ENCODE measurements at places on chromosomes 12 and 14.

DNA sequence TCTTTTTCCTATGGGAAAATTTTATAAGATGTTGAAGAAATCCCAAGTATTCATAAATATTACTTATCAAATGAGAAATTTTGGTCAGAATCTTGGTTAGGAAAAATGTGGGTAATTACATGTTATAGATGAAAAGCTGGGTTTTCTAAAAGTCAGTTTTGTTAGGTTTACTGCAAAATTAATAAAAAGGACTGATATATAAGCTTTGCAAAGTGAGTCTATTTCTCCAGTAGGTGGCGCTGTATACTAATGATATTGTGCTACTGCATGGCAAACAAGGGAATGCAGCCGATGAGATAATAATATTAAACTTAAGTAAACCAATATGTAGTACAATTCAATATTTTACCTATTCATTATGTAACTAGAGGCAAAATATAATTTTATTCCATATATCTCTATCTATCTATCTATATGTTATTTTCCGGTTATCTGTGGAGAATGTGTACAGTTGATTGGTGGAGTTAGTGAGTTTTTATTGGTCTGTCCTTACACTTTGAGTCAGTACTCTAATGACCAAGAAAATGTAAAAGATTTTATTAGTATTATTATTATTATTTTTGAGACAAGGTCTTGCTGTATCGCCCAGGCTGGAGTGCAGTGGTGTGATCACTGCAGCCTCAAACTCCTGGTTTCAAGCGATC is 32.9 kb downstream of the MIPOL1 start:
- DNase-seq, result no peak

GRCh38 chr14:34680806-34681479 is 33.5 kb downstream of the CFL2 start:
- no peak for DNase-seq

DNA sequence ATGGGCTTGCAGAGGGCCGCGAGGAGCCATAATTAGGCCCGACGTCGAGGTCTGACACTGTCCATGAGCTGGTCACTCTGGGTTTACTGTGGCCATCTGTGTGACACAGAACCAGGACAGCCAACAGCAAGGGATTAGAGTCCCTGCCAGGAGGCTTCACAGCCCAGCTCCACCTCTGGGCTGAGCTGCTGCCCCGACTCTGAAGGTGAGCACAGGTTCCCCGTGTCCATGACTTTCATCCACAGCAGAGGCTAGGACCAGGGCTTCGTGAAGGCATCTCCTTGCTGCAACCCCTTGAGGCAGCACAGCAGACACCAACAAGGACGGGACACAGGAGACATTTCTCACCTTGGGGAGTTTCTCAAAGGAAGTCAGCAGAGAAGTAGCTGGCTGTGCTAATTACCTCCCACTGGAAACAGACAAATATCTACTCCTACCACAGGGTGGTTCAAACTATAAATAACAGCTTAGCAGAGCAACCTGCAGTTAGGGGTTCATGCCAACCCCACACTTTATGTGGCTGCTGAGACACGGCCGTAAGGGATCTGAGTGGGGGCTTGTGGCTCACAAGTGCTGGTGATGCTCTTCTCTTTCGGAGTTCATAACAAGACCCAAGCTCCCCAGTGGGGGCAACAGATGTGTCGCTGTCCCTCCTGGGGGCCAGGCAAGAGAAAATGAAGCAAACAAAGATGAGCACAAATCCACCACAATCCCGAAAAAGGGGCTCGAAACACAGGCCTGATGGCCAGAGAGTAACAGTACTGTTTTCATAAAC is 29.2 kb downstream of the ZFYVE21 start:
- no peak for DNase-seq

GRCh38 chr12:10184261-10184843 is 5.5 kb downstream of the TMEM52B start:
- no peak for DNase-seq

DNA sequence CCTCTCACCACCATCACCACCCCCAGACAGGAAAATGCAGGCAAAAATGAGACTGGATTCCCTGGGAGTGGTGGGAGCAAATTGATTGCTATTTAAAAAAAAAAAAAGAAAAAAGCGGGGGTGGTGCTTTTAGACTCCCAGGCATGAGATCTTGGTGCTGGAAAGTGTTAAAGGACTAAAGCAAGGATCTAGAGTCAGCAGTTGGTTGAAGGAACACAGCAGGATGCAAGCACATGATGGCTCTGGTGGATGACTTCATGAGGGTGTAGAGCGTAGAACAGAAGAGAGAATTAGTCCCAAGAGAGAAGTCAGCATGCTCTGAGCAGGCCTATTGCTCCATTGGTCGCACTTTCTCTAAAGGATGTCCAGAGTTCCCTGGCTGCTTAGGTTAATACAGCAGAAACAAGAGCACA is 183.8 kb upstream of the HMGA2 start:
- no peak for DNase-seq

DNA sequence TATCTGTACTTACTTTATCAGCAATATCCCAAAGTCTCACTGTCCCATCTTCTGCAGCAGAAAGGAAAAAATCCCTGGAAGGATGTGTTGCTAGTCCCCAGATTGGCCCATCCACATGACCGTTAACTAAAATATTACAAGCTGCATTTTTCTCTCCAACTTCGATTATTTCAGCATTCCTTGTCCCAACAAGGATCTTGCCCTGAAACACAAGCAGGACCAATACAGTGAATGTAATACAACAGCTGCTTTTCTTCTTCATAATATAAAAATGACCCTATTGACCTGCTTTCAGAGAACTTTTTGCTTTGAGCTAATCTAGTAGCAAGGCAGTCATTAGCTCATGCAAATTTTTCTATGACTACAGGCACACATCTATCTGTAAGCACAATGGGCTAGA is 58.3 kb downstream of the ZC3H14 start:
- DNase-seq, result no peak

DNA sequence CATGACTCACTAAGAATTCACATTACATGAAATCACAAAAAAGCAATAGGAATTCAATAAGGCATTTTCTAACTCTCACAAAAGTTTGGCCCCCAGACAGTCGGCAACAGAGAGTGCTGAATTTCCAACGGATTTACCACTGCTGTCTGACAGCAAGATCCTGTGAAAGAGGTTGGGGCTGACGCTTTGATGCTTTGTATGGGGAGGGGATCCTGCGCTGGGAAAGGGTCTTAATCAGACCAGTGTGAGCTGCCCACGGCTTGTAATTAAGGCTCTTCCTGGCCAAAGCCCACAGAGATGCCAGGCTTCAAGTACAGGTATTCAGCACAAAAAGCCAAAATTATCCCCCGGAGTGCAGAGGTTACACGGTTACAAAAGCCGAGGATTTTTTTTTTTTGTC is 66.8 kb upstream of the TMCC3 start:
- no peak for DNase-seq

- DNase-seq, result no peak
These were observed 6.2 kb upstream of the KRT2 start for GRCh38 chr12:52658196-52658595.

DNA sequence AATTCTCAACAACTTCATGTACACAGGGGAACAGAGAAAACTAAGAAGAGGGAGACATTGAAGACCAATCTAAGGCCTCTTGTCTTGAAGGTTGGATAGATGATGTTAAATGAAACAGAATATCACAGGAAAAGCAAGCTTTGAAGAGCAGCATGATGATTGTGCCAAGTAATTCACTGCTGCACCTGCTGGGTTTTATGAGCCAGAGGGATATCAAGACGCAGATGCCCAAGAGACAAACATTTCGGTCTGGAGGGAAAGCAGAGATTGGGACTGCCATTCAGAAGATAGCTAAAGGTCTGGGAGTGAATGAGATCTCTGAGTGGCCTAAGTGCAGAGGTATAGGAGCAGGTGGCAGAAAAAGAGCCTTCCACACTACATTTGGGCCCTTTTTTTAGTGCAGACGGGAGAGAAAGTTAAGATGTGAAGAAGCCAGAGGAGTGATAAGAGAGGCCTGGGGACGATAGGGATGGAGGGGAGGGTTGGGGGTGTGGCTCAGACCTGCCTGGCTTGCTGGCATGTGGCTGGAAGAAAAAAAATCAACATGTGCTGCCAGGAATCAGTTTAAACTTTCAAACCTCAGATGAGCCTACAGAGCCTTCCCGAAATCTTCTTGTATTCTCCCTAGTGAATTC is 200.6 kb downstream of the AEBP2 start:
- no peak for DNase-seq

GRCh38 chr12:116263844-116264243 is 13.6 kb downstream of the MED13L start:
- no peak for DNase-seq

GRCh38 chr12:29741342-29742241 is 42.1 kb downstream of the TMTC1 start:
- no peak for DNase-seq

- no peak for DNase-seq
These were observed 42.9 kb upstream of the KCNA5 start for GRCh38 chr12:5000658-5001385.

- no peak for DNase-seq
These were observed 146.6 kb upstream of the PLEKHG7 start for GRCh38 chr12:92556141-92556540.

GRCh38 chr14:58717211-58717610 is 79.4 kb downstream of the DACT1 start:
- DNase-seq, result no peak

All from stimulated activated CD4-positive, alpha-beta T cell treated with anti-CD3 and anti-CD28 coated beads, Interleukin-1b, Interleukin-23, amount 100 ng/mL, for 48 hours (primary cell).